ENCODE measurements at places on chromosomes 7 and 10.

- no peak for DNase-seq
Observed at GRCh38 chr7:137501562-137501961, 158.0 kb upstream of the PTN start.

- no peak for DNase-seq
Observed at GRCh38 chr10:112517451-112517862, 70.4 kb downstream of the VTI1A start.

GRCh38 chr7:70372768-70373515 lies 759.0 kb upstream of the GALNT17 start:
- no peak for DNase-seq

- no peak for DNase-seq
Observed at GRCh38 chr7:34734771-34735170, 76.8 kb downstream of the NPSR1 start.

GRCh38 chr10:63722537-63722936 lies 201.3 kb downstream of the REEP3 start:
- no peak for DNase-seq

- no peak for DNase-seq
Observed at GRCh38 chr7:26645121-26645520, 219.3 kb downstream of the SKAP2 start.

GRCh38 chr10:22617051-22617450 lies 97.3 kb downstream of the PIP4K2A start:
- DNase-seq, result no peak

DNA sequence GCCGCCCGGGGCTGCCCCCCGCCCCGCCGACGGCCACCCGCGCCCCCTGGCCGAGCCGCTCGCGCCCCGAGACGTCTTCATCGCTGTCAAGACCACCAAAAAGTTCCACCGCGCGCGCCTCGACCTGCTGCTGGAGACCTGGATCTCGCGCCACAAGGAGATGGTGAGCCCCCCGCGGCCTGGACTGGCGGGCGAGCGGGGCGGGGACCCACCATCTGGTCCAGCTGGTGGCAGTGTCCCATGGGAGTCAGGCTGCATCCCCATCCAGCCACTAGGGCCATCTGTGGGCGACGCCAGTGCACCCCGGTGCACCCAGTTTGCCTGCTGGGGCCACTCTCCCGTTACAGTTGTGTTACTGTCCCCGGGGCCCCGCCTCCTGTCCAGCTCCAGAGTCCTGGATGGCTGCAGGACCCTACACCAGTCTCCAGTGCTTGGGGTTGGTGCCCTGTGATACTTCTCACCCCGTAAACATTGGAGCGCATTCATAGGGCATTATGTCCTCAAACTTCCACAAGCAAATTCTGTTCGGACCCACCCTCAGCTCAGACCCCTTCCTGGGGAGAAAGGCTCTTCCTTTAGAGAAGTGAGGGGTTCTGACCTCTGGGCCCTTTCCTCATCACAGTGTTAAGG lies 672 bp downstream of the LFNG start:
- DNase-seq, result no peak

- DNase-seq, result no peak
Observed at GRCh38 chr7:41643616-41644015, 59.3 kb downstream of the INHBA start.

DNA sequence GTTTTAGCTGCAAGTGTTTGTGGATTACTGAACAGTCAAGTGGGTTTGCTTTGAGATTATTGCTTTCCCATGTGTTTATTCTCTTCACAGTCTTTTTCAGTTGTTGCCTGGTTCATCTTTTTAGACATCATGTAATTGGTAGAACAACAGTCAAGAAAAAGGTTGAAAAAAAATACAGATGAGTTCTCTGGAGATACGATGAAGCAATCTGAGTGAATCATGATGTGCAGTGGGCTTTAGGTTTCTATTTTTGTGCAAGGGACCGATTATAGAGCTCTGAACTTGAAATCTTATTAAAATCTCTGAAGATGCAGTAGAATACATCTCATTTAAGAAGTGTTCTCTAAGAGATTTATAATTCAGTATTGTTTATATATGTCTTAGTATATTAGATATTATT lies 145.7 kb downstream of the SDK1 start:
- no peak for DNase-seq

DNA sequence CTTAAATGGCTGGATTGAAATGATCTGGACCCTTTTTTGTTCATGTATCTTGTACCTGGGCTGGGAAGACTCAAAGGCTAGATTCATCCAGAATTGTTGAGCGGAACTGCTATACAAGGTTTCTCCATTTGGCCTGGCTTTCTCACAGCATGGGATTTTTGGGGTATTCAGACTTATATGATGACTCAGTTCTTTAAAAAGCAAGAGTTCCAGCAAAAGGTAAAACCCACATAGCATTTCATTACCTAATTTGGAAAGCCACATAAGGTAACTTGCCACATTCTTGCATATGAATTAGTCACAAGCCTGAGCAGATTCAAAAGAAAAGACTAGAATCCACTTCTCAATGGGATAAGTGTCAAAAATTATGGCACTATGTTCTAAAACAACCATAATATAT lies 137.4 kb downstream of the HGF start:
- DNase-seq, result no peak

GRCh38 chr10:52053497-52053896 lies 260.6 kb upstream of the DKK1 start:
- no peak for DNase-seq

DNA sequence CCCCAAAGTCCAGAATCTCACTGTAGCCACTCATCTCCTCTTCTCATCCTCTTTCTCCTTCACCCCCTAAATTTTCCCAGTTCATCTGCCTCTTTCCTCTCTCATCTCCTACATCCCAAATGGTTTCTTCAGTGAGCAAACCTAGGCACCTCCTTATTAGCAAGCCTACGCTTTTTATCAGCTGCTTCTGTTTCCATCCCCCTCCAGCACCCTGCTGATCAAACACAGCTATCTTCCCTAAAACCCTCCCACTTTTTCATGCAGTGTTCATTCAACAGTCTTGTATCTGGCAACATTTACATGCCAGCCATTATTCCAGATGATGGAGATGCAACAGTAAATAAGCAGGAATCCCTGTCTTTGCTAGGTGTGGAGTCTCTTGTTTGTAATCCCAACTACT lies 3.3 kb upstream of the ABRAXAS2 start:
- no peak for DNase-seq

DNA sequence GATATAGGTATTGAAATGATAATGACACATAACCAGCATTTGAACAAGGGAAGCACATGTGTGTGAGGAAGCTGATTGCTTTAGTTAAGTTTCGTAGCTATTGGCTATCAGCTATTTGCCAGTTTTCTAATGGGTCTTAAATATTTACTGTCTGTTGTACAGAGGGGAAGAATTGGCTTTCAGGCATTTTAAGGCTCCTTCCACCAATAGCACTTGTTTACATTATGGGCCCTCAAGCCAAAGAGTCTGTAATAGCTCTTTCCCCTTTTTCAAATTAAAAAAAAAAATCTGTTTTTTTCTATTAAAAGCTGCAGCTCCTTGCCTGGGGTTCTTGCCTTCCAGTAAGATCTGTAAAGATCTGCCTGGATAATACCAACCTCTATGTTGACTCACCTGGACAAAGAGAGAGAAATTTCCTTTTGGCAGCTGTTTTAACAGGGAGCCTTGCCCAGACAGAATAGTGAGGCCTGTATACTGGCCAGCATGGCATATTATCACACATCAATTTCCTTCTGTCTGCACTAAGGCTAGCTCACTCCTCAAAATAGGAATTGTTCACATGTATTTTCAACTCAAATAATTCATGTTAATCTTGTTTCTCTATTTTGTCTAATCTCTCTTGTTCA lies 104.7 kb upstream of the LRGUK start:
- DNase-seq, result no peak

- no peak for DNase-seq
Observed at GRCh38 chr10:49579621-49580020, 30.5 kb upstream of the SLC18A3 start.

- no peak for DNase-seq
Observed at GRCh38 chr7:64879800-64880199, 23.3 kb upstream of the ZNF273 start.

Measured in CD4-positive, alpha-beta T cell (primary cell).